ENCODE measurements at places on chromosomes 5 and 9.
A peak's percentile ranks its signal among the peaks of the same experiment; 100 is the strongest.

DNA sequence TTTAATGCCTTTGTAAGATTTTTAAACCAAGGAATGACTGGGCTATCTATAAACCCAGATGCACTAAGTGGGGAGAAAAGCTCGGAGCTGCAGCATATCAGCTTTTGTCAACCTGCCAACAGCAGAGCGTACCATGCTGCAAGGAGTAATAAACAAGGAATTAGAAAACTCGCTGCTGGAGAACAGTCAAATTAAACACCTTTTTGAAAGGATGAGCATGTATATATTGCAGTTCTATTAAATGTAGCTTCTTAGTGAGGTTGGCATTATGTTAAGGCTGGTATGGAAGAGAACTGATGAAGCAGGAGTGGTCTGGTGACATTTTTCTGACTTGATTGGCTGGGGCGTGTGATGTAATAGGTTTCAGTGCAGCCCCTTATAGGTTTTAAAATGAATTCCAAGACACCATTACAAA lies 74.7 kb downstream of the PIK3R1 start:
- no peak for DNase-seq

DNA sequence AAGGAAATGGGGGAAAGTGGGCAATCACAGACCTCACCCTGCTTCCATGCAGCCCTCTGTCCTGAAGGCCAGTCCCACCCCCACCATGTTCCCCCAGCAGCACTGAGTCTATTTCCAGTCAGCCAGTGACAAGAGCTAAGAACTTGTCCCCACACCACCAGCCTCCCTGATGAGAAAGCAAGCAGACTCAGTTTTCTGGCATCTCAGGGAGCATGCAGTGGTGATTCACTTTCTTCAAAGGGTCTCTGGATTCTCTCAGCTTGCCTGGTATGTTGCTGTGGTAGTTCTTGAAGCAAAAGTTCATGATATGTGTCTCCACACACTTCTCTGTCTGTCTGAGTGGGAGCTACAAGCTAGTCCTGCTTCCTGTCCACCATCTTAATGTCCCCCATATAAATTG lies 799.9 kb upstream of the TYRP1 start:
- no peak for DNase-seq

DNA sequence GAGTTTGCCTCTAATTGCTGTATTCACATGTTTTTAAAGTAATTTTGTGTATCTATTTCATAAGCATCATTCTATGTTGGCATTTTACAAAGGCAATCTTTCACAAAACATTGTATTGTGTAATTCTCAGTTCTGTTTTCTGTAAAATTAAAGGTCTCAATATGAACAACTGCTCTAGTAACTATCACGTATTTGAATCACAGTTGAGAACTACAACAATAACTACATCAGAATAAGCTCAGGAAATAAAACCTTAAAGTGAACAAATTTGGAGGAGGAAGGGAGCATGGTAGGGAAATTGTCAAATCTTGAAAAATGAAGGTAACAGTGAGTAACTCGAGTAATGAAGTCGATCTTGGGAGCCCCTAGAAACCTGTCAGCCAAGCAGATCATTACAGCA lies 22.5 kb upstream of the CAMK4 start:
- DNase-seq, result no peak

DNA sequence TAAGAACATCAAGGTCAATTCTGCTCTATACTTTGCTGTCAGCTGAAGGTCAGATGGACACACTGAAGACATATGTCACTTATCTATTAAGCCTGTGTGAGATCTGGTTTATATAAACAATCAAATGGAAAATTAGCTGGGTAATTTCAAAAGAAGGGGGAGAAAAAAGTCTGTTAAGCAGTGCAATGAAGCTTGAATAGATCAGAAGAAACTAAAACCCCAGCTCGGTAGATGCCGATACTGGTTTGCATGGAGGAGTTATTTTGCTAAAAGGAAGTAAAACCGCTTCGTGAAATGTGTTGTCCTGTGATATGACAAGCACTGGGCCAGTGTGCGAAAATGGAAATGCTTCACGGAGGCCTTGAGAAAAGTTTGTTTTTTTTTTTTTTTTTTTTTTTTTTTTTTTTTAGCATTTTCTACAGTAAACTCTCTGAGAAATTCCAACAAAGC lies 148.8 kb downstream of the MEF2C start:
- DNase-seq, result no peak

GRCh38 chr5:116524051-116524904 lies 50.3 kb downstream of the SEMA6A start:
- no peak for DNase-seq

GRCh38 chr9:132670457-132671391 lies at the start of gene GTF3C4:
Gene GTF3C4 (plus strand): TSS chr9:132670464. CDS start chr9:132670599, 135 bp downstream.
- peak; percentile 5 for DNase-seq

DNA sequence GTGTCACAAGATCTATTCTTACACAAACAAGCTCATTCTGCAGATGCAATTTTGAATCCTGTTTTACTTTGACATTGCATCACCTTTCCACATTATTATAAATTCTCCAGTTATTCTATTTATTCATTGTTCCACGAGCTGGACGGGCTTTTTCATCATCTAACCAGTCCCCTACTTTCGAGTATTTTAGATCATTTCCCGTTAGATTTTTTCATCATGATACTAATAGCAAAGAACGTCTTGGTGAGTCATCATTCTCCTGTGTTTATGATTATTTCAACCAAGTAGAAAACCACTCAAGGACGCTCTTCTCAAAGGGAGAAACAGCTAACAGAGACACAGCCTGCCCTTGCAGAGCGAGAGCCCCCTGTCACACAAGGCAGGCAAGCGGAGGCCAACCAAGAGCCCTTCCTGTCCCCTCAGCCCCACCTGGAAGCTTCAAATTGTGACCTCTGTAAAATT lies 15.1 kb downstream of the BBLN start:
- DNase-seq, result no peak

GRCh38 chr5:142017832-142018427 lies 5.1 kb upstream of the GNPDA1 start:
- no peak for DNase-seq

DNA sequence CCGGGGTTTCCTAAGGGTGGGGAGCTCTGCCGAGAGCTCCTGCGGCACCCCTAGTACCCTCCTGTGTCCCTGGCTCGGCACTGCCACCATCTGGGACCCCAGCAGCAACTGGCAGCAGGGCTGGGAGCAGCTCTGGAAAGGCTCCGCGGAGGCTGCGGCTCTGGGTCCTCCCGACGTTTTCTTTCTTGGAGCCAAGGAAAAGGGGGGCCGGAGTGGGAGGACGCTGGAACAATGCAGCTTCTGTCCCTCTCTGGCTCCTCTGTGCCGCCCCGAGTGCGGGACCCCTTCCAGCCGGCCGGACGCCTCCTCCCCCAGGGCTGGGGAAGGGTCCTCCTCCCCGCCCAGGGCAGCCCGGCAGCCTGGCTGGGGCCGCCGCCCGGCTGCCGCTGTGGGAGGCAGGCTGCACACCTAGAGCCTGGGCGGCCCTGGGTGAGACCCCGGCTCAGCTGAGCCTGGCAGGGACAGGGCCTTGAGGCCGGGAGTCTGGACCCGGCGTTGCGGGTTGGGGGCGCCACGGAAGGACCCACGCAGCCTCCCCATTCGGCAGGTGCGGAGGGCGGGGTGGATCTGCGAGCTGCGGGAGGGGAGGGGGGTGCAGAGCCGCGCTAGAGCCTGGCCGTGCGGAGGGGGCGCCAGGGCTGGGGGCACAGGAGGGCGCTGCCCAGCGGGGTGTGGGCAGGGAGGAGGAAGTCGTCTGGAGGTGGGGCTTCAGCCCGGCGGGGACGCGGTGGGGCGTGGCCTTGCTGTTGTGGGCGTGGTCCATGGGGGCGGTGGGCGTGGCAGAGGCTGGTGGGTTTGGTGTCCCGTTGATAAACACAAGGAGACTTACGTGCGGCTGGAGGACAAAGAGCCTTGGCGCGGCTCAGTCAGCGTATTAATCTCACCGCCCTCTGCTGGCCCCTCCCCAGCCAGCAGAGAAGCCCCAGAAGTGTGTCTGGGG lies 15.1 kb downstream of the GPSM1 start:
- no peak for DNase-seq

- DNase-seq, result no peak
Measured at GRCh38 chr5:174623018-174623417, 101.4 kb upstream of the MSX2 start.

DNA sequence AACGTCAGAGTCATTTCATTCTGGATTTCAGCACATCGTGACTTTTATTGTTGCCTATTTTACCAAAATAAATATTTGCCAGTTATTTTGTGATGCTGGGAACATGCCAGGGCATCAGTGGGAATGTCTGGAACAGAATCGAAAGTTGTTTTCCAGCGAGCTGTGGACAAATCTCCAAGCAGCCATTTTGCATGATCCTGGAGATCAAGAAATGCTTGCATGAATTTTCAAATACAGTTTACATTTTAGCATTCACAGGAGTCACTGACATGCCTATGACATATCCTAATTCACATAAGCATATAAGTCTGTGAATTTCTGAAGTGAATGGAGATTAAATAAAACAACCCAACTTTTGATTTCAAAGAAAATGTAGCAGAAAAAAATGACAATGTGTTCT lies 119.4 kb downstream of the VCAN start:
- DNase-seq, result no peak

DNA sequence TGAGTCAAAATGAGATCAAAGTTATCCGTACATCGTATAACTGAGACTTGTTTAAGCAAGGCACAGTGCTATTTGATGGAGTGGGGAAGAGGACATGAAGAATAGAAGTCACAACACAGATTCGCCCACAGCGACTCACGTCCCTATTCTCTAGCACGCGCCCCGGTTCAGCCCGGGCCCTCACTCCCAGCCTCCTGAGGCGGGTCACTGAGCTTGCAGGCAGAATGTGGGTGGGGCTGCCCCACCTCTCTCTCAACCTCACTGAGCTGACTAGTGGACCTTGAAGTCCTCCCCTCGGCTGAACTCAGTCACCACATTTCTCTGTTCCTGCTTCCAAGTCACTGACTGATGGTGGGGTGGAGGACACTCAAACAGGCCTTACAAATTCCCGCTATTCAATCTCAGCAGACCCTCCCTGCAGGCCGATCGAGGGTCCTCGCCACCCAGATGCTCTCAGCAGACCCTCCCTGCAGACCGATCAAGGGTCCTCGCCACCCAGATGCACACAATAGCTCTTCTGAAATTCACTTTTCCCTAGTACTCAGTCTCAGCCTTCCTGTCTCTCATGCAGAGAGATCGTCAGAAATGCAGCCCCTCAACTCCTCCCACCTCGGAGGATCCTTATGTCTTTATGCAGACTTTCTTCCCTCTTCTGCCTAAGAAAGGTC lies 12.9 kb downstream of the GLDC start:
- DNase-seq, result no peak

GRCh38 chr9:34578241-34579103 lies 11.1 kb downstream of the CNTFR start:
- DNase-seq, result no peak

DNA sequence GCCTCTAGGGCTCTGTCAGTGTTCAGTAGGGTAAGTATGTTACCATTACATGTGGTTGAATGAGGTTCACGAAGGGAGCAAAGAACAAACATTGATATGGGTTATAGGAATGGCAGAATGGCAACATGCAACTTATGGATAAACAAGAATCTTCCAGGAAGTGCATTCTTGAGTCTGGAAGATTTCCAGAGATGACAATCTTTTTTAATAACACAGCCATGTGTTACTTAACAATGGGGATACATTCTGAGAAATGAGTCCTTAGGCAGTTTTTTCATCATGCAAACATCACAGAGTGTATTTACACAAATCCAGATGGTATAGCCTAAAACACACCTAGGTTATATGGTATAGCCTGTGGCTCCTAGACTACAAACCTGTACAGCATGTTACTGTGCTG lies 9.1 kb upstream of the SLC28A3 start:
- no peak for DNase-seq

DNA sequence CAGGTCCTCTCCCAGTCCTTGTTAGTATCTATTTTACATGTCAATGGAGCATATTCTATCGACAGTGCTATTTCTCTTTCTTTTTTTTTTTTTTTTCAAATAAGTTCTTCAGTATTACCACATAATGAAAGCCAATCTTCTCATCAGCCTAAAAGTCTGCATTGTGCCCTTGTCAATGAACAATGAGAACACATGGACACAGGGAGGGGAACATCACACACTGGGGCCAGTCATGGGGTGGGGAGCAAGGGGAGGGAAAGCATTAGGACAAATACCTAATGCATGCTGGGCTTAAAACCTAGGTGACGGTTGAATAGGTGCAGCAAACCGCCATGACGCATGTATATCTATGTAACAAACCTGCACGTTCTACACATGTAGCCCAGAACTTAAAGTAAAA lies 47.7 kb upstream of the TEX48 start:
- no peak for DNase-seq

DNA sequence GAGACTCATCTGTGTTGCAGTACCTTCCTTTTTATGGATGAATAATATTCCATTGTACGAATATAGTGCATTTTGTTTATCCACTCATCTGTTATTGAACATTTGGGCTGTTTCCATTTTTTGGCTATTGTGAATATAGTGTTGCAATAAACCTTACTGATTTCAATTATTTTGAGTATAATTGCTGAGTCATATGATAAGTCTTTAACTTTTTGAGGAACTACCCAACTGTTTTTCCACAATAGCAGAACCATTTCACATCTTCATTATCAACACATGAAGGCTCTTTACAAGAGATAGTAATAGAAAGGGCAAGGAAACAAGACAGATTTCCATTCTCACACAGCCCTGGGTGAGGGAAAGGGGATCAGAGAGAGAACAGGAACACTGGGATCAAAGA lies 329.2 kb downstream of the RAB3C start:
- no peak for DNase-seq

GRCh38 chr9:79707589-79707988 lies 135.8 kb downstream of the TLE4 start:
- DNase-seq, result no peak

GRCh38 chr5:134110382-134110781 lies 4.1 kb upstream of the TCF7 start:
- DNase-seq, result no peak

DNA sequence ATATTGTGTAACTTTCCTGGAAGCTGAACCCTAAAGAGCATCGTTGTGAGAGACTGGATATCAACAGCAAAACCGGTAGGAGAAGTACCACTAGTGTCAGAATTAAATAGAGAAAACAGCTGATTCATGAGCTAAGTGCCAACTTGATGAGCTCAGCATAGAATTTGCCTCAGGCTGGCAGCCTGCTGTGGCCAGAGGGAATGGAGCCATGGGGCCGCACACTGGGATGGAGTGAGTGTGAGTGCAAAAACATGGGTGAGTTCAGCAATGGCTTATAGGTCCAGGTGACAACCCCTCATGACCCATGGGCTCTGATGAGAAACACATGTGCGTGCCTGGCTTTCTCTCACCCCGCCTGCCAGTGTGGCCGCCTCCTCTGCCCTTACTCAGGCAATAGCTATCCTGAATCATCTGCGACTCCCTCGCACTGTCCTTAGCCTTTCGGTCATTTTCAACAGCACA lies 25.4 kb downstream of the ADAMTS16 start:
- DNase-seq, result no peak

GRCh38 chr9:4293293-4293941 lies 6.5 kb downstream of the GLIS3 start:
- DNase-seq, result no peak

- no peak for DNase-seq
Measured at GRCh38 chr5:32627219-32627870, 42.0 kb downstream of the SUB1 start.

Measured in activated CD4-positive, CD25-positive, alpha-beta regulatory T cell (primary cell).